ENCODE measurements at places on chromosomes 2 and 18.

DNA sequence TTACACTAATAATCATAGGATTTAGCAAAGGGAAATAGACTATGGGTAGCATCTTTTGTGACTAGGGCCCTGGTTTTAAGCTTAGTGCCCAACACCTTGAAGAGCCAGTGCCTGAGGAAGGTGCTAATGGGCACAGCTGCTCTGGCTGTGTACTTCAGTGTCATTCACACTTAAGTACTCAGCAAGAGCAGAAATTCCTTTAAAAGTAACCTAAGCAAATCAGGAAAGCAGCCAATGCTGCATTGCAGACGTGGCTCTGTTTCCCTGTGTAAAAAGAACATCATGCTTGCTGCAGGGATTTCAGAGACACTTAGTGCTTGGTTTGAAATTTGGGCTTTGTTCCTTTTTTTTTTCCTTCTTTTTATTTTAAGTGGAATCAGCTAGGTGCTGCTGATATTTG lies 505.4 kb downstream of the SUCLG1 start:
- no peak for DNase-seq

DNA sequence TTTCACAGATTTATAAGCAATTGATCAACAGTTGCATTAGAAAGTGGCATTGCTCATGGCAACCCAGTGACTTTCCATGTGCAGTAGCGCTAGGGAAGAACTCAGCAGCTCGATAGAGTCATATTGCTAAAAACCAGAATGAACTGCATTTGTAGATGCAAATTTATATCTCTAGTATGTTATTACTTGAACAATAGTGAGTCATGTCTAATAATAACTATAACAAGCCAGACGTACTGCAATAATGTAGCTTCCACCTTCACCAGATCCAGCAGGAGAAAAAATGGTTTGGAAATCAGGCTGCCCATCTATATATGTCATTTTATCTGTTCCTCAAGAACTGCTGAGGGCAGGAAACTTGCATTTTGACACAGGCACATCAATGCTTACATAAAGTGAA lies 66.5 kb upstream of the FIGN start:
- DNase-seq: no peak

GRCh38 chr2:3491306-3491705 lies 28.0 kb downstream of the ADI1 start:
- no peak for DNase-seq

- DNase-seq: no peak
These were observed 137.5 kb downstream of the LYPD6B start for GRCh38 chr2:149175956-149176355.

- DNase-seq: no peak
These were observed 351.8 kb upstream of the TMEFF2 start for GRCh38 chr2:192546565-192546964.

DNA sequence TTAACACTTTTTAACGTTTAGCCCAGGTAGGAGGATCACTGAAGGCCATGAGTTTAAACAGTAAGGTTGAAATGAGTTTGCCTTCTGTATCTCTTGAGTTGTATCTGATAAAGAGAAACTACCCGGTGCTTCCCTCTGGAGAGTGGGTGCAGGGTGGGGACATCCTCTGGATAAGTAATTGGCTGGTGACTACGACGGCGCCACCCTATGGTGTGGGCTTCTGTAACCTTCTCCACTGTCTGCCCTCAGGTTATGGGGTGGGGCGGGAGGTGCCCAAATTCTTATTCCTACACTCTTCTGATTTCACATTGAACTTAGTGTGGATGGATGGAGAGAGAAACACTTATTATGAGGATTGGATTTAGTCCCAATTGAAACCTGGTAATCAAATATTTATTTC lies 68.8 kb downstream of the LDLRAD4 start:
- DNase-seq: no peak

DNA sequence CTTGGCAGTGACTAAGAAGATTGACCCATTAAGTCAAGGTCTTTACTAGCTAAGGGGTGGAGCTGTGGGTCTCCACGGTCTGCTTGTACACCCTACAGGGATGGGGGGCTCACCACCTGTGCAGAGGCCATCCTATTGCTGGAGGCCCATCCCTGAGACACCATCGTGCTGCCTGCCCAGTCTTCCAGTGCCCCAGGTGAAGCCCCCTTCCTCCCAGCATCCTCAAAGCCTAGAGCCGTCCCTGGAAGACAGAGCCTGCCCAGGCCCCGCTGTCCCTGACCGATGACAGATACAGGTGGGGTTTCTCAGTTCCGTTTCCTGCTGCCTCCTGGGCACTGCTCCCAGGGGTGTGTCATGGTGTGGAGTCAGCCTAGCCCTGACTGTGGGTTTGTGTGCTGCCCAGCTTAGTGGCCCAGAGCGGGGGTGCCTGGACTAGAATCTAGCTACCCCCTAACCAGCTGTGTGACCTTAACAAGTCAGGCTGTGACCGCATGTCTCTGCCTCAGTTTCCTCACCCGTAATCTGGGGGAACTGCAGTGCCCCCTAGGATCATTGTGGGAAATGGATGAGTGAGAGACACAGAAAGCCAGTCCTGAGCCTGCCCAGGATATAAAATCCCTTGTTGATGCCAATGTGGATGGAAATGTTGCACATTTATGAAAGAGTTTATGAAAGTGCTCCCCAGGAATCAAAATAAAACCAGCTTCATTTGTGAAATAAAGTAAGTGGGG lies 2.0 kb downstream of the OTOS start:
- no peak for DNase-seq

DNA sequence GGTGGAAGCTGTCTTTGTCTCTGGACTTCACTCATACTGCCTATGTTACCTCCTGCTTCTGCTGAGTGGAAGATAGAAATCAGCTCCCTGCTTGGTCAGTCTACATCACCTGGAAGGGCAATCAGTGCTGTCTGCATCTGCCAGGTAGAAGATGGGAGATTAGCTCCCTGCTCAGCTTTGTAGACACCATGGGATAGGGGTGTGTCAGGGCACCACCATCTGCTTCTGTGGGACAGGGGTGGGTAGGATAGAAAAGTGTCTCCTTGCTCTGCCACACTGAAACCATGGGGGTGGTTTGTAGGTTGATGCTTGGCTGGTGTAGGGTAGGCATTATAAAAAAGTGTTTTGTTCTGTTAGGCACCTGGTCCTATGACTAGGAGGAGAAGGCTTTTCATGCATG lies 34.1 kb downstream of the STARD6 start:
- DNase-seq: no peak

- DNase-seq: no peak
These were observed 40.8 kb downstream of the PRPF40A start for GRCh38 chr2:152676461-152676860.

GRCh38 chr2:112788653-112789052 lies 4.4 kb upstream of the IL1A start:
- DNase-seq: no peak

DNA sequence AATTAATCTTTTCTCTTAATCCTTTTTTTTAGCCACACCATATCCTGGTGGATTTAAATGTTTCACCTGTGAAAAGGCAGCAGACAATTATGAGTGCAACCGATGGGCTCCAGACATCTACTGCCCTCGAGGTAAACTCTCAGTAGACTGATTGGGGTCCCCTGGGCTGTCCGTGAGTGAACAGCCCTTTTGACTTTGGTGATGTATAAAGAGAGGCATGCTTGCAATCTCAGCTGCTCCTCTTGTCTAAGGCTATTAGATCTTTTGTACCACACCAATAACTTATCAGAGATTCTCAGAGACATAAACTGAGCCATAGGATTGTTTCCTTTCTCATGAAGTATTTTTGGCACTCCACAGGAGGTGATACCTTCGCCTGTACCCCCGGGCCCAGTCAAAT lies 118.6 kb downstream of the LYPD6 start:
- no peak for DNase-seq
